Skeletal muscle cell (primary cell): ENCODE measurements at places on chromosomes 5 and 9.

GRCh38 chr9:113992994-113993393 is 85.1 kb downstream of the AMBP start:
- DNase-seq: no peak

- DNase-seq: no peak
Observed at GRCh38 chr5:80408484-80409366, 861 bp downstream of the ZFYVE16 start.

DNA sequence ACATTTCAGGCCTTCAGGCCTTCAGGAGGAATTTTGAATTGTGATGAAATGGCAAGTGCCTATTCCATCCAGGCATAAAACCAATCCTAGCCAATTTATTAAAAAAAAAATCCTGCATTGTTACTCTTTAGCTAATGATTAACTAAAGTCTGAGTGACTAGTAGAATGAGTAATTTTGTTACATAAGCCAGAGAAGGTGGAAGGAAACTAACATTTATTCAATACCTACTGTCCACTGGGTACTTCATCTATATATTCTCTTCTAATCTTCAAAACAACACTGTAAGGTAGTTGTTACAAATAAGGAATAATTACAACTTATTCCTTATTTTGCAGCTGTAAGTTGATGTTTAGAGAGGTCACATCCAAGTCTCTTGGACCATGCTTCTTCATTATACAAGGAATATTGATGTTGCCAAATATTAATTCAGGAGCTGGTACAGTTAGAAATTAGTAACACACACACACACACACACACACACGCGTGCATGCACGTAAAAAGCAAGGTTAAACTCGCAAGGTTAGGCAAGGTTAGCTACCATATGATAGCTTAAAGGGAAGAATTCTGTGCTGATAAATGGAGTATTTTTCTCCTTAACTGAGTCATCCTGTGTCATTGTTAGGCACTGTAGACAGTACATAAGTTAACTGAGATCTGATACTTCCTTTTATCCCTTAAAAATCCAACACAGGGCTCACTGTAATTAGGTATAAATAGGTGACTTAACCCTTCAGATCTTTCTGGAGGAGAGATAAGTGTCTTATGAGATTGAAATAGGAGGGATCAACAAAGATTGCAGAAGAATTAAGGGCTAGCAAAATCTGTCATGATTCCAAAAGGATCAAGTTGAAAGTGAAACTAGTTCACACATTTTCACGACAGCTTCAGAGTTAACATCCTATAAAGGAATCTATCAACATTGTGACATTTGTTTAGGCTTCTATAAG is 596.9 kb downstream of the PDE4D start:
- DNase-seq: no peak

DNA sequence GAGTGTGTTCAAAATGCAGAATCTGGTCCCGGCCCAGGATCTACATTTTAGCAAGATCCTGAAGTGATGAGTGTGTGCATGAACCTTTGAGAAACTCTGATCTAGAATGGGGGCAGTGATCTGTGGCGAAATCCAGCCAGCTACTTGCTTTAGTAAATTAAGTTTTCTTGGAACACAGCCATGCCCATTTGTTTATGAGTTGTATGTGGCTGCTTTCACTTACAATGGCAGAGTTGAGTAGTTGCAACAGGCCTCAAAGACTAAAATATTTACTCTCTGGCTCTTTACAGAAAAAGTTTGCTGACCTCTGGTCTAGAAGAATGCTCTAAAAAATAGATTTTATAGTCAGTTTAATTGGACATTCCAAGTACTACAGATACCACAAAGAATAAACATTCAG is 588.3 kb downstream of the BNC2 start:
- DNase-seq: peak; percentile 63

- DNase-seq: no peak
Observed at GRCh38 chr5:148574167-148574566, 80.2 kb downstream of the HTR4 start.

DNA sequence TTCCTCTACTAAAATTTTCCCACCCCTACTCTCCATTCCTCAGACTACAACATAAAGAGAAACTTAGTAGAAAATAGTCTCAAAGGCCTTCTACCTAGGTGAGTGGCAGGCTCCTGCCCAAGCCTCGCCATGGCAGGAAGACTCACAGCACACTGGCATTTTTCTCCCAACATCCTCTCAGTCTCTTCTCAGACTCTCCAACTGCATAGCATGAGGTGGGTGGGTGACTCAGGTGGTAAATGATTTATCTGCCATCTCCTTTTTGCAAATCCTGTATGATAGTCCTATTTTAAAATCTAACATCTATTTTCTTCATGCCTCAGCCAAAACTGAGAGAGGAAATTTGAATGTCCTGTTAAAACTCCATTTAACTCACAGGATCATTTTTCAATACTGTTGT is 33.5 kb upstream of the GRIA1 start:
- DNase-seq: no peak

DNA sequence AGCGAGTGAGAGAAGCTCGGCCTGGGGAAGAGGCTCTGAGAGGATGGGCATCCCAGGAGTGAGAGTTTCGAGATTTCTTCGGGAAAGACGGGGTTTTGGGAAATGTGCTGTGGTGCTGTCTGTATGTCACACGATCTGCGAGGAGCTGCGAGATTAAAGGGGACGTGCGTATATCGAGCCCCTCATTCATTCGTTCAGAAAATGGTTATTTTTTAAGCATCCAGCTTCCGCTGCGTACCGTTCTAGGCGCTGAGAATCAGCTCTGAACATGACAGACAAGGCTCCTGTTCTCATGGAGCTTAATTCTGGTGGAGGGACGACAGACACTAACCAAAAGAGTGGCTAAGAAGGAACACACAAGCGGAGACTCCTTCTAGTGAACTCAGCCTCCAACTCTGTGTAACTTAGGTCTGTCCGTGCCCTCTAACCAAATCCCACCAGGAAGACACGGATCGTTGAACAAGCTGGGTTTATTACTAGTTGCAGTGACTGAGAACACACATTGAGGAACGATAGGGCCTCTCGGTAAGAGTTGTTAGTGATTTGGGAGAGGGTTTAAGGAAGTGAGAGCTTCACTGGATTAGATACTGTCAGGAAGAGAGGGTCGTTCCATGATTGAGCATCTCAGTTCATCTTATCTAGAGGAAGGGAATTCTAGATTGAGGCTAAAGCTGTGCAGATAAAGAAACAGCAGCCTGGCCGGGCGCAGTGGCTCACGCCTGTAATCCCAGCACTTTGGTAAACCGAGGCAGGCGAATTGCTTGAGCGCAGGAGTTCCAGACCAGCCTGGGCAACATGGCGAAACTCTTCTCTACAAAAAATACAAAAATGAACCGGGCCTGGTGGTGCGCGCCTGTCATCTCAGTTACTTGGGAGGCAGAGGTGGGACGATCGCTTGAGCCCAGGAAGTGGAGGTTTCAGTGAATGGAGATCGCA is 1.0 kb upstream of the FBXW11 start:
- DNase-seq: no peak

GRCh38 chr5:95761771-95762651 is 30.9 kb downstream of the RHOBTB3 start:
- DNase-seq: peak; percentile 57

DNA sequence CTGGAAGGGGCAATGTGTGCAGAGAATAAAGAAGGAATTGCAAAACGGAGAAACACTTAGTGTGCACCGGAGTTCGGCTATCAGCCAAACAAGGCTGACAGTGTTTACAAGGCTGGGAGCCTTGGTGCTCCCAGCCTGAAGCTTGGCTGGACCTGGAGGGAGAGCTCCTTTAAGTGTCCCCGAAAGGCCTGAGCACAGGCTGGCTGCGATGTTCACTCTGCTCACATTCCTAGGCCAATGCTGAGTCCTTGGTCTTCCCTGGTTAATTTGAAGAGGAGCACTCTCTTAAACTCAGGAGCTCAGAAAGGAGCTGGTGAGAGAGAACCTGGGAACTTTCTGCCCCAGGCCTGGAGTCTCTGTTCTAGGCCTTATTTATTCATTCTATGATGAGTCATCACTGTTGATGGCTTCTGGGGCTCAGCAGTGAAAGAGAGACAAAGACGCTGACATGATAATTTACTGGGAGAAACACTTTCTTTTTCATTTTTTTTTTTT is 88.6 kb upstream of the MYO10 start:
- DNase-seq: no peak
